ENCODE measurements at places on chromosomes 13 and 19.

GRCh38 chr13:79780240-79780639 is 299.3 kb downstream of the NDFIP2 start:
- ATAC-seq, result peak; percentile 17

- no peak for ATAC-seq
Measured at GRCh38 chr19:14390548-14390947, 9.3 kb downstream of the ADGRE5 start.

DNA sequence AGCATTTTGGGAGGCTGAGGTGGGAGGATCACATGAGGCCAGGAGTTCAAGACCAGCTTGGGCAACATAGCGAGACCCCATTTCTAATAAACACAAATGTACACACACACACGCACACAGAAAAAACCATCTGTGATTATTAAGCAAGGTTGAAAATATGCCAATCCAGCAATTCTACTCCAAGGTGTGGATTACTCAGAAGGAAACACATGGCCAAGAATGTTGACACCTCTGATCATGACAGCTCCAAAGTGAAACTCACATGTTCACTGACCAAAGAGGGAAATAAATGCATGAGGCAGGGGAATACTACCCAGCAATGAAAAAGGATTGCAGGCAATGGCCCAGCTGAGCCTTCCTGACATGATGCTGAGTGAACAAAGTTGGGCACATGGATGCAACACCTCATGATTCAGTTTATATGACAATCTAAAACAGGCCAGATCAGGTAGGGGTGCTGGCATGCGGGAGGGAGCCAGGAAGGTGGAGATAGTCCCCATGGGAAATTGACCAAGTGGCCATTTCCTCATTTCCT is 4.4 kb downstream of the DOCK6 start:
- no peak for ATAC-seq

GRCh38 chr19:29277102-29277501 is 64.2 kb upstream of the UQCRFS1 start:
- peak; percentile 94 for ATAC-seq

GRCh38 chr19:8245869-8246835 is 37.0 kb downstream of the CERS4 start:
- no peak for ATAC-seq

- ATAC-seq, result no peak
Measured at GRCh38 chr13:84192125-84192524, 309.9 kb upstream of the SLITRK1 start.

DNA sequence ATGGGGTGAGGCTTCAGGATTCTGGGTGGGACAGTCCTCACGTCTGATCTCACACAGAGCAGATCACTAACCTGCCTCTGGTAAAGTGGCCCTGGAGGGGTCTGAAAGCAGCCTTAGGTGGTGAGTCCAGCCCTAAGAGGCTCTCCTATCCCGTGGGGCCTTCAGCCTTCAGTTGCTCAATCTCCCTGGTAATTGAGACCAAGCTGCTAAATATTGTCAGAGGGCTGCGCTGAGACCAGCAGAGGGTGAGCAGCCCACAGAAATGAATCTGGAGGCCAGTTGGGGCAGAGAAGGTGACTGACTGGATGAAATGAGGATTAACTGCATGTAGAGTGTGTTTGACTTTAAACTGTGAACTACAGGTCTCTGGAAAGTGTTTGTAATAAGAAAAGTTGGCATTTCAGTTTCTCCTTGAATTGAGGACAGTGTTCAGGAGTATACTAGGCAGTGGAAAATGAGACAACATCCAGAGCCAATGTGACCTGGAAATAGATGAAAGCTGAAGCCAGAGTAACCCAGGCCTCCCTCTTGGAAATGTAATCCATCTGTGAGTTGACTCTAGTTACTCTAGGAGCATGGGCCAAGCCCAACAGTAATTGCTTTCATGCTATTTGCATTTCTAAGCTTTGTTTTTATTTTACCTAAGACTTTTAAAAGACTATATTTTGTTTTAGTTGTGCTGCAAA is 14.3 kb upstream of the HSPH1 start:
- ATAC-seq, result no peak

GRCh38 chr13:106391681-106392080 is 143.8 kb downstream of the EFNB2 start:
- no peak for ATAC-seq

DNA sequence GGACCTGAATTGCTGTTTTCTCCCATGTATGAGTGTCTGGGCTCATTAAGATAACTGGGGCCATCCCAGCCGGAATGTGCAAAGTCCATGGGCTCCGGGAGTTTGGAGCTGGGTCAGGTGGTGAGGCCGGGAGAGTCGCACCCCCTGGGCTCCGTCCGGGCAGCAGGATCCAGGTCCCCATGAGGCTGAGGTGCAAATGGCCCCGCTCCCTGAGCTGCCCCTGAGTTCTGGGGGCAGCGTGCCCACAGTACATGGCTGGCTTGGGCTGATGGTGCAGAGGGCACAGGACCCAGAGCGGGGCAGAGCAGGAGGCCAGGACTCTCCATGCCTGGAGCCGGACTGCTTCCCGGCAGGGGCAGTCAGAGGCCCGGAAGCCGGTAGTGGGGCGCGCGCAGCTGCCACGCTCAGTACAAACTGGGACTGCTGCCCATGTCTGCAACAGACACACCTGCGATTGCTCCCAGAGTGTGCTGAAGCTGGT is 136.0 kb downstream of the KDM4B start:
- no peak for ATAC-seq

GRCh38 chr19:8655340-8655709 is 24.9 kb downstream of the NFILZ start:
- ATAC-seq, result peak; percentile 51

DNA sequence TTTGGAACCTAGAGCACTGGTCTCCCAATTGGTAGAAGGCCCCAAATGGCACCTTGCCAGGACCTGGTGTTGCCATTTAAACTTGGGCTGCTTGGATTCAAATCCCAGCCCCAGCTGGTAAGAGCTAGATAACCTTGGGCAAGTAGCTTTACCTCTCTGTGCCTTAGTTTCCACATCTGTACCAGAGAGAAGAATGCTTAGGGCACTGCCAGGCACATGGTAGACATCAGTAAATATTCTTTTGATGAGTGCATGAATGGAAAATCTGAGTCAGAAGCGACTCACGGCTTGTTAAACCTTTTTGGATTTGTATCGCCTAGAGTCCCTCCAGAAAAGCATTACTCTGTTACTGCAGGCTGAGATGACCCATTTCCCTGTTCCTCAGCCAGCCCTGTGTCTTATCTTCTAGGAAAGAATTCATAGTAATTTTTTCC is 90.9 kb downstream of the SIPA1L3 start:
- peak; percentile 46 for ATAC-seq

- ATAC-seq, result no peak
Measured at GRCh38 chr19:38056646-38057045, 149.6 kb downstream of the SIPA1L3 start.

GRCh38 chr19:40619333-40620160 is 18.4 kb downstream of the LTBP4 start:
- no peak for ATAC-seq

GRCh38 chr19:45376045-45376724 is 5.8 kb upstream of the ERCC2 start:
- no peak for ATAC-seq

DNA sequence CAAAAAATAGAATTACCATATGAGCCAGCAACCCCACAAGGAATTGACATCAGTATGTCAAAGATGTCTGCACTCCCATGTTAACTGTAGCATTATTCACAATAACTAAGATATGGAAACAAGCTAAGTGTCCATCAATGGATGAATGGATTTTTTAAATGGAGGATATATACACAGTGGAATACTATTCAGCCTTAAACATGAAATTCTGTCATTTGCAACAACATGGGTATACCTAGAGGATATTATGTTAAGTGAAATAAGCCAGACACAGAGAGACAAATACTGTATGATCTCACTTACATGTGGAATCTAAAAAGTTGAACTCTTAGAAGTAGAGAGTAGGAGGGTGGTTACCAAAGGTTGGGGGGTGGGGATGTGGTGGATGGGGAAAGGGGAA is 8.0 kb upstream of the ZNF567 start:
- ATAC-seq, result no peak

- ATAC-seq, result no peak
Measured at GRCh38 chr19:49338691-49339300, 3.6 kb downstream of the CD37 start.

DNA sequence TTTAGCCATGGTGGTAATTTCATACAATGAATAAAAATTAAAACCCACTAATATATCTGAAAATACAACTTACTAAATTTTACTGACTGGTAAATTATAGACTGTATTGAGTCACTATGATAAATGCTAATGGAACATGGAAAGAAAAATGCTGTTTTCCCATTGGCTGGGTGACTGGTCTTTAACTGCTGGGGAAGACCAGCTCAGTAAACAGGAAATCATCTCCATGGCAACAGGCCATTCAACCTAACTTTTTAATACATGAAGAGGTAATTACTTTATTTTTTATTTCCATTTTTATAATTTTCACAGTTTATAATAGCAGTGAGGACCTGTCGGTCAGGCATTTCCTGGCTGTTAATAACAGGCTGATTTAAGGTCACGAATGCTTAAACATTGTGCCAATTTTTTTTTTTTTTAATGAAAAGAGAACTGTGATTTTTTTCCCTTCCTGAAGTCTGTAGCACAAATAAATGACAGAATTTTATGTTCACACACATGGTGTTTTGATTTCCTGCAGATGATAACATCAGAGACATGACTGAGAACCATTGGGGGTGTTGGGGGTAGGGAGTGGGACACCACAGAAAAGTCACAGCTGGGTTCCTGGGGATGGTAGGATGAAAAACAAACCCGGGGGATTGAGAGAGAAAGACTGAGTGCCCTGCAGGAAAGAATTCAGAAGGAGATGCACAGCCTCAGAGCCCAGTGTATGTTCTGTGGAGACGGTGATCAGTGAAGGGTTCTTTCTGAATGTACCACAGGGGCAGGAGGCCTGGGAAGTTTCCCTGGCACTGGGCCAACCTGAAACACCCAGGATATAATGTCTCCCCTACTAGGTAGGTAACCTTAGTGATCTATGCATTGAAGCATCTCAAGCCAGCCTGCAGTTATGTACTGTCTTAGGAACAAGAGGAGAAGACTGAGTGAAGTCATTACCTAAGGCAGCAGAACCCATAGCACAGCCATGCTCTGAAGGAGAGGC is 297.1 kb downstream of the COG6 start:
- ATAC-seq, result no peak

DNA sequence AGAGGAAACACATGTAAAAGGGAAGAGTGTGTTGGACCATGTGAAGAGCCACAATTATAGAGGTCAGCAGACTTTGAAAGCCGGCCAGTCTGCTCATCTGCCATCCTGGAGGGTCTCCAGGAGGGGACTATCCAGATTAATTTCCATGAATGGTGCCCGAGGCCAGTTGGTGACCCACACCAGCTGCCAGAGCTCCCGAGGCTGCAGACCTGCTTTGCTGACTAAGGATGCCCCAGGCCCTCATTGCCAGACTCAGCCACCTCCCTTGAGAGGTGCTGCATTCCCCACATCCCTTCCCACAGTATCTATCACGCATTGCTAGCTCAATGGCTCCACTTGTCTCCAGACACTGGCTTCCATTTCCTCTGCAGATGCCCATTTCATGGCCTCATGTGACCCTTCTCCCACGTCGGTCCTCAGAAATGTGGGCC is 110.3 kb downstream of the NALCN start:
- ATAC-seq, result no peak

DNA sequence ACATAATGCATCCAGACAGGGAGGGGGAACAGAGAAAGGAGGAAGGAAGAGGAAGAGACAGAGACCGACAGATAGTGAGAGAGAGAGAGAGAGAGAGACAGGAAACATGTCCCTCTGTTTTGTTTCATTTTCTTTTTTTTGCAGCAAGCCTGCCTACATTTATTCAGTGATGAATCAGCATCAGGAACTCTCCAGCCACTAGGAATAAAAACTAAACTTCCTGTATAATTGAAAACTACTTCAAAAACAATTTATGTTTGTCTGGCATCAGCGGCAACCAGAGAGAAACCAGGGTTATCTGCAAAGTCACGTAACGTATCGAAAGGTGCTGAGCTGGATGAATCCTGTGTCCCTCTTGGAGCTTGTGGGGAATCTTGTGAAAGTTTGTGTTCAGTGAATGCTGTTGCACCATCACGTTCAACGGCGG is 148.6 kb upstream of the SOX21 start:
- no peak for ATAC-seq

GRCh38 chr13:27043013-27043412 is 128.6 kb downstream of the USP12 start:
- no peak for ATAC-seq

DNA sequence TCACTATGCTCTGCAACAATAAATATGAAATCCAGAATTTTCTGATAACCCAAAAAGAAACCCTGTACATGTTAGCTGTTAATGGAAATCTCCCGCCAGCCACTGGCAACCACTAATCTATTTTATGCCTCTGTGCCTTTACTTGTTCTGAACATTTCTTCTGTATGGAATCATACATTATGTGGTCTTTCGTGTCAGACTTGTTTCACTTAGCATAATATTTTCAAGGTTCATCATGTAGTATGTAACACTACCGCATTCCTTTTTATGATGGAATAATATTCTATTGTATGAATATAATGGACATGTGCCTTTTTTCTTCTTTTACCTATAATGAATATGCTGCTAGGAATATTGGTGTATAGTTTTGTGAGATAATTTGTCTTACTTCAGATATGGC is 1123.3 kb downstream of the EFNB2 start:
- no peak for ATAC-seq

- peak; percentile 11 for ATAC-seq
Measured at GRCh38 chr19:52734331-52734892, 432 bp downstream of the ZNF611 start.

GRCh38 chr19:13864046-13864666 is 12.8 kb upstream of the NANOS3 start:
- no peak for ATAC-seq

- no peak for ATAC-seq
Measured at GRCh38 chr19:15393963-15394362, 14.4 kb upstream of the AKAP8 start.

GRCh38 chr19:56120371-56121179 is 520 bp downstream of the ZNF787 start:
- ATAC-seq, result peak; percentile 18

- no peak for ATAC-seq
Measured at GRCh38 chr13:74219566-74219965, 85.4 kb upstream of the KLF12 start.

- ATAC-seq, result no peak
Measured at GRCh38 chr13:31057403-31058033, 104.2 kb downstream of the HSPH1 start.

GRCh38 chr19:50567052-50567841 is 988 bp downstream of the LRRC4B start:
- ATAC-seq, result no peak

GRCh38 chr13:64074971-64075474 is 2659.4 kb upstream of the PCDH20 start:
- ATAC-seq, result no peak
